ENCODE measurements at places on chromosomes 2 and 18.

DNA sequence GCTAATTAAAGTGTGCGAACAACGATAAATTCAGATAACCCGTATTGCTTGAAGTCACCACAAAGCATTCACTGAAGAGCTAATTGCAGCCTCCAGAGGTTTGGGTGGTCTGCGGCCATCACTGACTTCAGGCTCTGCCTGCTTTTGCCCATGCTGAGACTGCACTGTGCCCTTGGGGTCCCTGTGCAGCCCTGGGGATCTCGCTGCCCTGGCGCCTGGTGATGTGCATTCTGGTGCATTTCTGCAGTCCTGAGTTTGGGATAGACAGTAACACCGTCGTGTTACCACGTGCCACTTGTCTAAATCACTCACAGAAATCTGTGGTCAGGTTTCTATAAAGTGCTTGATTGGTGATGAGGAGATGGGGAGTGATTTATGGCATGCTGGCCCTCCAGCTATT lies 27.6 kb downstream of the LDLRAD4 start:
- no peak for DNase-seq

DNA sequence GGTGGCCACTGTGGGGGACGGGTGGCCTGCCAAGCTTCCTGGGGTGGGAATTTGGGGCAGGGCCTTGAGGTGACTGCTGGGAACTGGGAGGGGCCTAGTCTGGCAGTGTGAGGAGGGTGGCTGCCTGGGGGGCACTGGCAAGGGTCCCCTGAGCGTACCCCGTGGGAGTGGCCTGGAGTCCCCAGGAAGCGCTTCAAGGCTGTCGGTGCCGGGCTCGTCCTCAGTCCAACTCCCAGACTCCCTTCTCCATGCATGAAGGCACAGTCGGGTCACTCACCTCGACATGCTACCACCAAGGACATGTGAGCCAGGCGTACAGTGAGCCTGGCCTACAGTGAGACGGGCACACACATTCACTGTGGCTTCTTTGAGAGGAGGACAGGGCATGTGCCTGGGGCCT lies 105.3 kb downstream of the SMIM21 start:
- no peak for DNase-seq

GRCh38 chr2:16127276-16127940 lies 187.1 kb downstream of the MYCN start:
- no peak for DNase-seq

DNA sequence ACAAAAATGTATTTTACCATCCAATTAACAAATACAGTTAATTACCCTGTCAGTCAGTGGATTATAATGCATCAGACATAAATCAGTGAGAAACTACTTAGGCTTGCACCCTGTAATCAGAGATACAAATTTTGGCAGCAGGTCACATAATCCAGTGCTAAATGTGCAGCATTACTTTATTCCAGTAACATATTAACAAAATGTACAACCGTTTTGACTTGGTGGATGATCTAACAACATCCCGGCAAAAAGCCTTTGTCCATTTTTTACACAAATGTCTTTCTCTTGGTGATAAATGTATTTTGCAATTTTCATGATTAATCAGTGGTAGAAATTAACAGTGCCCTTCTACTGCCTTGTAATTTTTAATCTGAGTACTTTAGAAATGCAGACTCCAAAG lies 162.8 kb downstream of the LRP1B start:
- DNase-seq: no peak

DNA sequence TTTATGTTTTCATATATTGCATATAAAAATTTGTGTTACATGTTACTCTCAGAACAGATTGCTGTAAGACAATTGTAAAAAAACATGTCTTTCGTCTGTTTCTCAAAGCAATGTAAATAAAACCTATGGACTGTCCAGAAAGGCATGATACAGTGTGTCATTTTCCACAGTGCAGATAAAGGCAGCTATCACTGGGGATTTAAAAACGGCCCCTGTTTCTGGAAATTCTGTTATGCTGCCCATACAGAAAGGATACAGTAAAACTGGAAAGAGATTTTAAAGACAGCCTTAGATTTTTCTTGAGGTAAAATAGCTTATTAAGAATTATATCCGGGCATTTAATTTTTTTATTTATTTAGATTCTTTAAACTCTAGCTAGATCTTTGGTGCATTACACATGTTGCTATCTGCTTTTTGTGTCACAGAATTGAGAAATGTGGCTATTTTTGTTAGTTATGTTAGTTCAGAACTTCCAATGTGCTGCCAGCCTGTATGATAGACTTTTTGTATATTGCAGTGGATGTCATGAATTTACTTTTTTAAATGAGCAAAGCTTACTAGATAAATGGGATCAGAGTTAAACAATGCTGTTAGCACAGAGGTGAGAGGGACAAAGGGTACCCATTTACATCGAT lies 859 bp upstream of the INO80D start:
- DNase-seq: no peak

DNA sequence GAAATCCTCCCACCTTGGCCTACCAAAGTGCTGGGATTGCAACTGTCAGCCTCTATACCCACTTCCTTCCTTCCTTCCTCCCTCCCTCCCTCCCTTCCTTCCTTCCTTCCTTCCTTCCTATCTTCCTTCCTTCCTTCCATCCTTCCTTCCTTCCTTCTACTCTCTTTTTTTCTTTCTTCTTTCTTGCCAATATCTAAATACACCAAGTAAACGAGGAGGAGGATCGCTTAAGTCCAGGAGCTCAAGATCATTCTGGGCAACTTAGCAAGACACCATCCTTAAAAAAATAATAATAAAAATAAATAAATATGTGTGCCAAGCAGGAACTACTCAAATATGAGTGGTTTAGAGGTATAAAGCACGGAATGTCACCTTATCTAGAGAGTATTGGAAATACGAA lies 249.4 kb upstream of the TRIB2 start:
- DNase-seq: no peak

GRCh38 chr2:207513551-207514257 lies 16.1 kb upstream of the CREB1 start:
- DNase-seq: peak; percentile 74

DNA sequence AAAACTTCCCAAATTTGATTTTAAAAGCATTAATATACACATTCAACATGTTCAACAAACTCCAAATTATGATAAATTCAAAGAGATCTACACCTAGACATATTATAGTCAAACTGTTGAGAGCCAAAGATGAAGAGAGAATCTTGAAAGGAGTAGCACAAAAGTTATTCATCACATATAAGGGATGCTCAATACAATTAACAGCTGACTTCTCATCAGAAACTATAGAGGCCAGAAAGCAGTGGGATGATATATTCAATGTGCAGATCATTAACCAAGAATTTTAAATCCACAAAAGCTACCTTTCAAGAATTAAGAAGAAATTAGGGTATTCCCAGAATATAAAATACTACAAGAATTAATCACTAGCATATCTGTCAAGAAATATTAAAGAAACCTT lies 75.4 kb downstream of the LOXHD1 start:
- DNase-seq: no peak

DNA sequence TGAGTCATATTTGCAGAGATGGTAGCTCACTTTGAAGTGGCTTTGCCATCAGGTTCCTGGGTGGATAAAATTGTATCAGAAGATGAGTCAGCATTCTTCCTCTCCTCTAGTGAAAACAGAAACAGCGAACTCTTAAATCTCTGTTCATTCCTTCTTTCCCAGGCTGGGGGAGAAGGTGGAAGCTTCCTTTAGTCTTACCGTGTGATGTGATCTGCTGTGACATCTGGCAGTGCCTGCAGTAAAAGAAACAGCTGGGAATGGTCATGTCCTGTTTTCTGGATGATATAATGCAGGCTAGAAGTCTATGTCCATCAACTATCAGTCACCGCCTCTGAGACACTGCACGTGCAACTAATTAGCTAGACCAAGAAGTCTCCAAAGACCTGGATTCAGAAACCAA lies 171.6 kb downstream of the VAPA start:
- no peak for DNase-seq

GRCh38 chr18:23196119-23197007 lies 61.1 kb downstream of the CABLES1 start:
- peak; percentile 15 for DNase-seq

DNA sequence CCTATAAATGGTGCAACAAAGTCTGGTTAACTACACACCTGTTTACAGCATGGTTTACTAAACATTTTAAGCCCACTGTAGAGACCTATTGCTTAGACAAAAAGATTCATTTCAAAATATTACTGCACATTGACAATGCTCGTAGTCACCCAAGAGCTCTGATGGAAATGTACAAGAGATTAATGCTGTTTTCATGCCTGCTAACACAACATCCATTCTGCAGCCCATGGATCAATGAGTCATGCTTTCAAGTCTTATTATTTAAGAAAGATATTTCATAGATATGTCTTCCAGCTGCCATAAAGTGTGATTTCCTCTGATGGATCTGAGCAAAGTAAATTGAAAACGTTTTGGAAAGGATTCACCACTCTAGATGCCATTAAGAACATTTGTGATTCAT lies 781.1 kb downstream of the MBD2 start:
- DNase-seq: no peak

DNA sequence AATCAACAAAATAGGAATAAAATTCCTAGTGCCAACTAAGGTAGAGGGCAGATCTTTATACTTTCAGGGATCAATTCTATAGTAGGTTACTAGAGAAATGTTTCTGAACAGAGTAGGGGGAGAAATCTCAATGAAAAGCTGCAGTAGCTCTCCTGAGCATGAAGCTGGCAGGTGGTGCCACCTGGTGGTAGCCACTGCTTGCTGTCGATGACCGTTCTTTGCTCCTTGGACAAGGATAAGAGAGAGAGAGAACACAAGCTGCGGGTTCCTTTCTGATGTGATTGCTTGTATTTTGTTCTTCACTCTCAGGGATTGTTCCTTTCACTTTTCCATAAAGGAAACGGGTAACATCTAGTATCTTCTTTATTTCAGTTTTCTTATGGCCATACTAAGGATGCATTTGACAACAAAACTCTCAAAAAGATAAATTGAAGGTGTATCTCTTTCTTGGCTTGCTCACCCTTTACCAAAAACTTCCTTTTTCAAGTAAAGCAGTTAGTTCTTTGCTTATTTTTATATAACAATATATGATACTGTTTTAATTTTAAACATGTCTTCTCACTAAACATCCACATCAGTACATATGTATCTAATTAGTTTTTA lies 18.6 kb upstream of the MRPL19 start:
- peak; percentile 61 for DNase-seq

DNA sequence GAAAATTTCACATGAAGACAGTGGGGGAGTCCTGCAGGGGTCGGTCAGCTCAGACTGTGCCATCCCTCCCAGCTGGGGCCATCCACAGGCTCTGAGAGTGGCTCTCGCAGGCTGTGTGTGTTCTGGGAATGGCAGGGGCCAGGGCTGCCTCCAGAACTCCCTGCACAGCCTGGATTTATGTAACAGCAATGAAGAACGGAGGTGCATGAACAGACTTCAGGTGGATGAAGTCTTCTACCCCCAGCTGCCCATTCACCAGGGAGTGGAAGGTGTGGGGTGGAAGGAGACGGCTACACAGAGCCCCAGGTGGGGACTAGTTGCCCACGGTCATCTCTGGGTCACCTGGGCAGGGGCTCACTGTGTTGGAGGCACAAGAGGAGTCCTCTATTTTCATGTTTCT lies 56.1 kb upstream of the HDAC4 start:
- DNase-seq: no peak

- no peak for DNase-seq
These were observed 628 bp downstream of the PPP1R7 start for GRCh38 chr2:241150660-241151530.

GRCh38 chr2:229445501-229446211 lies 174.6 kb upstream of the PID1 start:
- DNase-seq: peak; percentile 35

DNA sequence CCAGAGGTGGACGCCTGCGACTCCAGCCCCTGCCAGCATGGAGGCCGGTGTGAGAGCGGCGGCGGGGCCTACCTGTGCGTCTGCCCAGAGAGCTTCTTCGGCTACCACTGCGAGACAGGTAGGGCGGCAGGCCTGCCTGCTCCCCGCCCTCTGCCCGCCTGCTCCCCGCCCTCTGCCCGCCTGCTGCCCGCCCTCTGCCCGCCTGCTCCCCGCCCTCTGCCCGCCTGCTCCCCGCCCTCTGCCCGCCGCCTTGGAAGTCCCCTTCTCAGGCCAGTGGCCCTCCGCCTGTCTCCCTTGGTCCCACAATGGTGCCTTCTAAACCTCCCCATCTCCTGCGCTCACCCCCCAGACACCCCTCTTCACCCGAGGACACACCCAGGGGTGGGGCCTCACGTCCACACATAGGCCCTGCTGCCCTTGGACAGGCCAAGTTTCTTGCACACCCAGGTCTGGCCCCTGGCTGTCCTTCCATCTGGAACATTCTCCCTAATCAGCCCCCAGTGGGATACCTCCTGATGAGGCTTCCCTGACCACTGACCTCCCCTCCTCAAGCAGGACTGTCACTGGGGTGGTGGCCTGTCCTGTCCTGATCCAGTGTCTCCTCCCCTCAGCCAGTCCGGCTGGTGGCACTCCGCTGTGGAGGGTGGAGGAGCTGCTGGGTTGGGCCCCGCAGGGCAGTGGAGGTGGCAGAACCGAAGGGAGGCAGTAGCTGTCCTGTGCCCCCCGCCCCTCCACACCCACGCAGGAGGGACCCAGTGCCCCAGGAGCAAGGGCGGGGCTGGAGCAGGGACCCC lies 37.9 kb downstream of the MTERF4 start:
- peak; percentile 32 for DNase-seq

GRCh38 chr2:286035-286434 lies 1.9 kb downstream of the ALKAL2 start:
- DNase-seq: no peak

GRCh38 chr2:210562502-210563080 lies 6.2 kb downstream of the CPS1 start:
- DNase-seq: no peak

DNA sequence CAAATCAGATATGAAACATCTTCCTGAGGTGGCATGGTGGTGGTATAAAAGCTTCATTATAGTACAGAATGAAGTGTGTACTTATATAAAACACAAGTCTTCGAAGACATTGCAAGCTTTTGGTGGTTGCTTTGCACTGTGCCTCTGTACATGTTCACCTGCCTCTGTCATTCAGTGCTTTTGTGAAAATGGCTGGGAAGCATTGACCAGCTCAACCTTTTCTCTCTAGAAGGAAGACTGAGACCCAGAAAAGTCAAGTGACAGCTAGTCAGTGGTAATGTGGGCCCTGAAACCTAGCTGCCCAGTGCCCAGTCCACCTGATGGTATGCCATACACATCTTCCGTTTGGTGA lies 12.1 kb downstream of the ITGA6 start:
- DNase-seq: no peak

GRCh38 chr2:150479075-150479915 lies 8.2 kb downstream of the RND3 start:
- no peak for DNase-seq

DNA sequence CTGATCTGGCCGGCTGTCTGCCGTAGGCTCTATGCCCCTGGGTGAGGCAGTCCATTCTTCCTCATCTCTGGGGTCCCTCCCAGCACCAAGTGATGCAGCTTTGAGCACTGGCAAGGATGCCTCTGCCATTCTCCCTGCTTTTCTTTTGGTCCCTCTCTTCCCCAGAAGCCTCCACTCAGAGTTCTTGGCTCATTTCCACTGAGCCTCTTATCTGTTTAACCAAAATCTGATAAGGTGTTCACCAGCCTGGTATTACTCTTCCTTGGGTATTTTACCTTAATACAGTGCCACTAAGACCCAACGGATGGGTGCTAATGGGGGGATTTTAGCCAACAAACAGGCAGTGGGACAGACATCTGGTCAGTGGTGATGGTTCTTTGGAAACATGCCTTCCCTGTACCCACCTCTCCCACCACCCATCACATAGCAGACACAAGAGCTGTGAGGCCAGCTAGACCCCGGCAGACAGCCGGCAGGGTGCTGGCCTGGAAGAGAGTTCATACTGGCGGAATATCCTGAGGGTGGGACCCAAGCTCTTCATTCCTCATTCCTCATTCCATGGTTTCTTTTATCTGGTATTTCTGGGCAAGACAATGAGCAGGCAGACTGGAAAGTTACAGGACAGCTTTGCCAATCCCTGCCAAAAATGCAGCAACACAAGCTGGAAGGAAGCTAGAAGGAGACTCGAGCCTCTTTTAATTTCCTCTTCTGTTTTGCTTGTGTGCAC lies 34.6 kb downstream of the ZBTB7C start:
- no peak for DNase-seq

Data from GM03348 (cell line).